ENCODE measurements at places on chromosomes 3 and 15.

- no peak for DNase-seq
These were observed 29.6 kb downstream of the SLCO2A1 start for GRCh38 chr3:133999891-134000685.

- DNase-seq, result no peak
These were observed 1472.4 kb downstream of the SI start for GRCh38 chr3:163605915-163606314.

DNA sequence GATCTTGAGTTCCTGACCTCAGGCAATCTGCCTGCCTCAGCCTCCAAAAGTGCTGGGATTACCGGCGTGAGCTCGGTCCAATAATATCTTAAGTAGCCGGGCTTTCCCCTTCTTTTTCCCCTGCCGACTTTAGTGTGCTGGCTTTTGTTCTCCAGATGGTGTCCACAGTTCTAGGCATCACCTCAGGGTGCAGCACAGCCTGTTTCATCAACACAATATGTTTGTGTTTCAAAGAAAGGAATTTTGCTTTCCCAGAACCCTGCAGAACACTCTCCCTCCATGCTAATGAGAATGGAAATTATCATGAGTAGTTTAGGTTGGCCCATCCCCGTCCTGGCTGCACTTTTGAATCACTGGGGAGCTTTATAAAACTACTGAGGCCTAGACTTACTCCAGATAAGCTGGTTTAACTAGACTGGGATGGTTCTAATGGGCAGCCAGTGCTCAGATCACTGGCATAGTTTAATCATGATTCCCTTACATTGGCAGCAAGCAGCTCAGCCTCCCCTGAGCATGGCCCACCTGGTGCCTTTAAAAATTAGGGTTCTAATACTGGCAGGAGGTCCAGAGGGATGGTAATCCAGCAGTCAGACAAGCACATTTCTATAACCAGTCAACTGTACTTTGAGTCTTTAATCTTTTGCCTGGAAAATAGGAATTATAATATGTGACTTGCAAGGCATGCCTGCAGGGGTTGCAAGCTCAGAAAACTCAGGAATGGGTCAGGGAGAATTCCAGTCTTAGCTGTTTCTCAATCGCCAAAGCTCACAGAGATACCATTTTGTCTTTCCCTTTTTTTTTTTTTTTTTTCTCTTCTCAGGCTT, 127.6 kb upstream of the RASGRP1 start:
- DNase-seq, result no peak

DNA sequence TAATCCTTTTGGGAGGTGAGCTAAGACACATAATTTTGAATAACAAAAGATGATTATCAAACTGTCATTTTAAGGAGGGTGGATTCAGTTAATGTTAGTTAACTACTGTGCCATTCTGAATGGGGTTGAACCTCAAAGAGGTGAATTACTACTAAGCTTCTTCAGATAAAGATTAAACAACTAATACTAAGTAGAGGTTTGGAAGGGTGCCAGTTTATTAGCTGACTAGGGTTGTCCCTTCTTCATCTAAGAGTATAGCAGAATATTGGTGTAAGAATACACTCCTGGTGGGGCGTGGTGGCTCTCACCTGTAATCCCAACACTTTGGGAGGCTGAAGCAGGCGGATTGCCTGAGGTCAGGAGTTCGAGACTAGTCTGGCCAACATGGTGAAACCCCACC, 123.1 kb upstream of the LRRFIP2 start:
- DNase-seq, result no peak

DNA sequence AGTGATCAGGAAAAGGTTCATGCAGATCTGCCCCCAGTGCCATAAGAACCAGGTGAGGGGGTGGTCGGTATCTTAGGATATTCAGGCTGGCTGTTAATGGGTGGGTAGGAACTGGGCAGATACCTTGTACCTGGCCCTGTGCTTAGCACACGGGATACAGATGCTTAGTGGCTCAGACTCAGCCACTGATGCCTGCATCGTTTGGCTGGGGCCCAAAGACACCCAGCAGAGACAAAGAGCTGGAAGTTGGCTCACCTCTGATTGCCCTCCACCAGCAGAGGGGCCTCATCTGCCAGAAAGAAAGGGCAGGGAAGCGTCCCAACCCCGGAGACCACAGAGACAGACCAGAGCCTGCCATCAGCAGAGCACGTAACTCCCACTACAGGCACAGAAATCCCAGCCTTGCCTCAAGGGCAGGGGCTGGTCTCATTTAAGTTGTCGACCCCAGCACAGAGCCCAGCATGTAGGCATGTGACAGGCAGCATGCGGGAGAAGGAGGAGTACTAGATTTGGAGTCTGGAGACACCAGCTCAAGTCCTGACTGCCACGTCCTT, 64.1 kb upstream of the SLC6A1 start:
- DNase-seq, result no peak

DNA sequence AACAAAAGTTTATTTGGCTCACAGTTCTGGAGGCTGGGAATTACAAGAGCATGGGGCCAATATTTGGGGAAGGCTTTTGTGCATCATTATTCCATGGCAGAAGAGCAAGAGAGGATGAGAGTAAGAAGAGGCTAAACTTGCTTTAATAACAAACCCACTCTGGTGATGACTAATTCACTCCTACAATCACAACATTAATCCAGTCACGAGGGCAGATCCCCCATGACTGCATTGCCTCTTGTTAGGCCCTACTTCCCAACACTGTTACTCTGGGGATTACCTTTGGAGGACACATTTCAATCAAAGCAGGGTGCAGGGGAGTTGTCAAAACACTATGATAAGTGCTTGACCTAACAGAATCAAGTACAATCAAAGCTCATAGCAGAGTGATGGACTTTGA, 181.7 kb downstream of the BBX start:
- no peak for DNase-seq

DNA sequence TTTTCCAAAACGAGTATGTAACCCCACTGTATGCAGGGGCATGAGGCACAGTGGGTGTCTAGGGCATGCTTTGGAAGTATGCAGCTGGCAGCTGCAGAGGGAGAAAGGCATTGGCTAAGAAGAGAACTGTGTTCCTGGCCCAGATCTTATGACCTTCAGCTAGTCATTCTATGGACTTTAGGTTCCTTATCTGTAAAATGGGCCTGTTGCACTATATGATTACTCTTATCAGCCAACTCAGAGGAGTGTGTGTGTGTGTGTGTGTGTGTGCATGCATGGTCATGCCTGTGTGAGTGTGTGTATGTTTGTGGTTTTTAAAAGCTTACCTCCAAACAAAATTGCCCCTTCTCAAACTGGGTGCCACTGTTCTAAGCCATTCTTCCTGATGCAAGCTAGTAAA, 27.4 kb upstream of the CHST2 start:
- DNase-seq, result no peak

GRCh38 chr15:49343546-49343945, 79.5 kb upstream of the FGF7 start:
- DNase-seq, result no peak

- DNase-seq, result no peak
These were observed 193.6 kb upstream of the SATB1 start for GRCh38 chr3:18618723-18619122.

DNA sequence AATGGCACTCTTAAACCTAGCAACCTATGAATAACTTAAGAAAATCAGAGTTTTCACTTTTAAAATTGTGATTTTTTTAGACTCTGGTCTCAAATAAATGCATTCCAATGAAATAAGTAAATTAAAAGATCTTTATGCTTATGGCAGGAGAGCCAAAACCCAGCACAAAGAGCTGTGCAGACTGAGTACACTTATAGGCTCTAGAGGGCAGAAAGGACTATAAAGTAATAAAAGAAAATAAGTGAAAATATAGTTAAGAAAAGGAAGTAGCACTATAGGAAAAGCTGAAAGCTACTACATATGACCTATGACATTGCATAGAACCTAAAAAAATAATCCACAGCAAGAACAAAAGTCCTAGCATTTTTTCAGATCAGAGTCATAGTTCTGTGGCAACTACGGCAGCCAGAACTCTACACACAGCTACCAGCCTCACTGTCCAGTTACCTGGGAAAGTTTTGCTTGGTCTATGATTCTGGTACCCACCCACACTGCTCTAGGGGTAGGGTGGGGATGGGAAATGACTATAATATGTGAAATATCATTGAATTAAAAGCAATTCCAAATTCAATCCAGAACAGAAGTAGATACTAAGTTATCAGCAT, 30.5 kb downstream of the CLASP2 start:
- no peak for DNase-seq

DNA sequence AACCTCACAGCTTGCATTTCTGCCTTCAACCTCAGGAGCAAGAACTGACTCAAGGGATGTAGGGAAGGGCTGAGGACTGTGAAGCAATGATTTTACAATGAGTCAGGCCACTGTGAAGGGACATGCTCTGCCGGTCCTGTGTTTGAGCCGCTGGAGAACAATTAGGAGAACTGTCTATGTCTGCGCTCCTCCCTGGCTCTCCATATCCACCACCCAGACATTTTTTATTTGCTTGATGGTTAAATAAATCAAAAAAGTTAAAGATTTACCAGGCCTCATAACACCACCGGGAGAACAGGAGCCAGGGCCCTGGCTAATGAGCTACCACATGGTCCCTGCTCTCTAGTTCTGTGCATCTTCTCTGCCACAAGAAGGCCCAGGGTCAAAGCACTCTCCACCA, 29.6 kb downstream of the SEC61A1 start:
- DNase-seq, result no peak

GRCh38 chr3:60536420-60536819, 714.8 kb downstream of the FHIT start:
- DNase-seq, result no peak

- DNase-seq, result no peak
These were observed 207.4 kb downstream of the OPA1 start for GRCh38 chr3:193800138-193801043.

DNA sequence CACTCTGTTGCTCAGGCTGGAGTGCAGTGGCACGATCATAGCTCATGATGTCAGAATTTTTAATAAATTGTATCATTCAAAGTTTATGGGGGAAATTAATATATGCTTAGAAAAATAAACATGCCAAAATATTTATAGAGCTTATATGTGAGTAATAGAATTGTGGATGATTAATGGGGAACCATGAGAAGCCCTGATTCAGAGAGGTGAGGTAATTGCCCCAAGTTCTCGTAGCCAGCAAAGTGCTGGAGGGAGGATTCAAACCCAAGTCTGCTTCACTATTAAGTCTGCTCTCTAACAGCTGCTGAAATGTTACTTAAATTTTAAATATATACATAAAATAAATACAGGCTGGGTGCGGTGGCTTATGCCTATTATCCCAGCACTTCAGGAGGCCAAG, 26.2 kb upstream of the IGF2BP2 start:
- DNase-seq, result no peak

- no peak for DNase-seq
These were observed 20.5 kb downstream of the IL1RAP start for GRCh38 chr3:190534386-190534785.

DNA sequence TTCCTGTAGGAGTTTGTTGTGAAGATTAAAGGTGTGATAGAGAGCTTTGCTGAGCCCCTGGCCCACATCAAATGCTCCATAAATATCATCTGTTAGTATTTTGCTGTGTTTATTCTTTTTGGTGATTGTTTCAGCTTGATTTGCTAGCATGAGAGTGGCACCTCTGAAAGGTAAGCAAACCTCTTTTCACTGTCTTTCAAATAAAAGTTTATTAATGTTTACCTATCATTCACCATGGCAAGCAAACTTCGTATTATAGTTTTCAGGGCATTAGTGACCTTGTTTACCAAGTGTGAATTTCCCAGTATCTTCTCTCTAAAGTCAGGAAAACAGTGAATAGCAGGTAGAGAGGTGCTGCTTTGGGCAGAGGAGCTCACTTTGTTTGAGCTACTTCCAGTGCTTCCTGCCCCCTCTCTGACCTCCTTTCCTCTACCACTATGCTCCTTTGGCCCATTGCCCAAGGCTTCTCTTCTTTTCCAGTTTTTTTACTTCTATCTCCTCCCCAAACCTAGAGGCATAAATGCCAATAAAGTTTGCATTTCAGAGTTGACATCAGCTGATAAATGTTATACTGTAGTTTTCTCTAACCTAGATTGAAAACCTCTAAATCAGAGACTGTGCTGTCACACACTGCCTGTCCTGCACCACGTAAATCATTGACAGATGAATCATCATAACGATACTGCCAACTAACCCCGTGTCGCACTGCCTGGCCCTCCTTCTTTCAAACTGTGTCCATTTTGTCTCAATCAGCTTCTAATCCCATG, 569.0 kb downstream of the TUSC7 start:
- no peak for DNase-seq

DNA sequence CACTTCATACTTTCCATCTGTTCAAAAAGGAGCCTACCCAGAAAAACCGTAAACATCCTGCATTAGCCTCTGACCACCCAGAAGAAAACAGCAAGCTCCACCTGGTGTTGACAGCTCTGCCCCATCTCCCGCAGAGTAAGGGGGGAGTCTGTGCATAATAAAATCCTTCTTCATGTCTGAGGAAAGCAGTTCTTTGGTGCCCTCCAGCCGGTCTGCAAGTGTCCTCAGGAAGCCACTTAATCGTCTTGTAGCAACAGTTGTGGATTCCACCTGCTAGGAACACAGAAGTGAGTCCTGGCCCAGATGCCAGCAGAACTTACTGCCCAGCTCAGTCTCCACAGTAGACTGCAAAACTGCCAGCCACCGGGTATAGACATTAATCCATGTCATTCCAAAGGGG, 22.5 kb downstream of the RIOX2 start:
- no peak for DNase-seq
